Stimulated activated CD4-positive, alpha-beta T cell treated with anti-CD3 and anti-CD28 coated beads, TNF-alpha, amount 100 ng/mL, for 1 hour (primary cell): ENCODE measurements at places on chromosomes 7 and 10.

GRCh38 chr7:47228386-47229014 is 353.4 kb downstream of the TNS3 start:
- no peak for DNase-seq

DNA sequence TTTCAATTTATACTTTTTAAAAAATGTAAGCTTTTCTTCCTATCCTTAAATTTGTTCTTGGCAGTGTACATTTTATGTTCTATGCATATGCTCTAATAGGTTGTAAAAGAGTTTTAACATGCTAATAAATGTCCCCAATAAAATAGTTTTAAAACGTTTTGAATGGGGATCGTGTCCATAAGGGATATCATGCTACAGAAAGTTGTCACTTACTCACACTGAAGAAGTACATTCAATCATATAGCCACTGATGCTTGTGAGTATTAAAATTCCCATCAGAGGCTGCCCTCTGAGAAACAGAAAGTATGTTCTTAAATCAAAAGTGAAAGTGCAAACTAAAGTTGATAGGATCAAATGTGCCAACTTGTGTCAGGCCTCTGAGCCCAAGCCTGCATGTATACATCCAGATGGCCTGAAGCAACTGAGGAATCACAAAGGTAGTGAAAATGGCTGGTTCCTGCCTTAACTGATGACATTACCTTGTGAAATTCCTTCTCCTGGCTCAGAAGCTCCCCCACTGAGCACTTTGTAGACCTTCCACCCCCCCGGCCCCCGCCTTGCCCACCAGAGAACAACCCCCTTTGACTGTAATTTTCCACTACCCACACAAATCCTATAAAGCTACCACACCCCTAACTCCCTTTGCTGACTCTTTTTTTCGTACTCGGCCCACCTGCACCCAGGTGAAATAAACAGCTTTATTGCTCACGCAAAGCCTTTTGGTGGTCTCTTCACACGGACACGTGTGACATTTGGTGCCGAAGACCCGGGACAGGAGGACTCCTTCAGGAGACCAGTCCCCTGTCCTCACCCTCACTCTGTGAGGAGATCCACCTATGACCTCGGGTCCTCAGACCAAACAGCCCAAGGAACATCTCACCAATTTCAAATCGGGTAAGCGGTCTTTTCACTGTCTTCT is 877 bp upstream of the NOD1 start:
- no peak for DNase-seq

DNA sequence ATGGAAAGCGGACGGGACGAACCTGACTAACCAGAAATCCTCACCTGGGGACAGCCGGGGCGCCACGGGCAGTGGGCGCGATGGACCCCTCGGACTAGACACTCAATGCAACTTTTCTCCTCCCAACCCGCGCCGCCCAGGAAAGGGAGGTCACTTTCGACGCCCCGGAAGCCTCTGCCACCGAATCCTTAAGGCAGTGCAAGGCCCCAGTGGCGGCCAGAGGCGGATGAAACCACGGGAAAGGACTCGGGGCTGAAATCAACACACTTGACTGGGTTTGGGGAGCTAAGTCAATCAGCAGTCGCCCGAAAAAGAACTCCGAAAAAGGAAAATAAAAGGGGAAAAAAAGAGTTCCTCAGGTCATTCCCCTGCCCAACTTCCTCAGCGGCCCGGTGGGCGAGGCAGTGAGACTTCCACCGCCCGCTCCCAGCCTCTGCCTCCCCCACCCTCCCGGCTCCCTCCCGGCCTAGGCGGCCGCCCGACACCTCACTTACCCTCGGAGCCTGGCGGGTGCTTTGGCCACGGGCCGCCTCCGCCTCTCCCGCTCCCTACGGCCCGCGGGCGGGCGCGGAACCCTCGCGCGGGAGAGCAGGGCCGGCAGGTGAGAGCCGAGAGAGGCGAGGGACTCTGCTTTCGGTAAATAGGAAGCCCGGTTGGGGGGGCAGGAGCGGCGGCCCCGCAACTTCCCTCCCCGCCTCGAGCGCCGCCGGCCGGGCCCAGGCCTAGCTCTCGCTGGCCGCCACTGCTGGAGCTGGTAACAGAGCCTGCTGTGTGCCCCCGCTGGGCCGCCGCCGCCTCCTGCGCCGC is 518 bp downstream of the WAPL start:
- no peak for DNase-seq

GRCh38 chr10:1102831-1103230 is 46.6 kb downstream of the WDR37 start:
- no peak for DNase-seq

DNA sequence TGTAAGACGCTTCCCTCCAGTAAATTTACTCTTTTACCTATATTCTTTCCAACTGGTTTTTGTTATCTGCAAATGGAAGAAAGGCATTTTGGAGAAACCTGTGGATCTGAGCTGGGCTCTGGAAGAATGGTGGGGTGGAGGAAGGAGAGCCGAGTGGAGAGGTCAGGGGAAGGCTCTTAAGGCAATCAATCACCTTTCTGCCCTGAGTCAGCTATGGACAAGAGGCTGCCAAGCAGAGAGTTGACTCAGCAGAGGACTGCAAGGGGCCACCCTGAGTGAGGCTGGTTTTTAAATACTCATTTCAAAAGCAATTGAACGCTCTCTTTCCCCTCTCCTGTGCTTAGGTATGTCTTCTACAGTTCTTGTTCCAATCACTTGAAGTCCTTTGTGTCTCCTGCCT is 81.8 kb downstream of the SPAG6 start:
- no peak for DNase-seq

- DNase-seq, result no peak
These were observed 123.8 kb downstream of the AMPH start for GRCh38 chr7:38507384-38507783.

DNA sequence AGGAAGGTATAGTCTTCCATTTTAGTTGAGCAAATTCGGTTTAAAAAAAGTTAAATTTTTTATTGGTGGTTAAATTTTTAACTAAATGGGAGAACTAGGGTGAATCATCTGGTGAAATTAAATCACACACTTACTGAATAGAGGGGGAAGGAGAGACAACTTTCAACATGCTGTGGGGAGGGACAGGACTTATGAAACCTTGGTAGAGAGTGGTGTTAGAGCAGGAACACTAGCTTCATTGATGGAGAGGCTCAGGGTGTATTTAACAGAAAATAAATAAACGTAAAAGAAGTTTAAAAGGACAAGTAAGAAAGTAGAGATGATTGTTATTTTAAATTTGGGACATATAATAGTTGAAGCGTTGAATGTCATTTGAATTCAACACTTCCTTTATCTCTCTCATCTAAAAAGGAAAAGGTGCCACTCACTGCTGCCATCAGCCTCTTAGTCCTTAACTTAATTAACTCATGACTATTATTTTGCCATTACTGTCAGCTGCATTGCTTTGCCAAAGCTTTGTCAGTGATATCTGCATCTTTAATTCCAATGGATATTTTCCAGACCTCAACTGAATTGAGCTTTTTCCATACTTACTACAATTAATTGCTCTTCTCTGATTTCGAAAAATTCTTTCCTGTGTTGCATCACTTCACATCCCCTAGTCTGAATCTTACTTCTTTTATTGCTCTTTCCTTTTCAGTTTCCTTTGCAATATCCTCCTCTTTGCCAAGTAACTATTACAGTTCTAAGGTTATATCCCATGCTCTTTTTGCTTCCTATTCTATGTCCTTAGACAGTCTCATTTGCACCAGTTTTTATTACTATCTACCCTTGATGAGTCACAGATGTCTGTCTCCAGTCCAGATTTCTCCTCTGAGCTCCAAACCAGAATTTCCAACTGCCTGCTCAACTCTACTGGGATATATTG is 71.7 kb downstream of the GNAT3 start:
- DNase-seq, result no peak
